OCI-LY7 (cell line): ENCODE measurements at places on chromosomes 5 and 9. TPM values are rescaled to one million over a fixed set of nuclear protein-coding genes. Genes with fewer than 3 reads are reported as not detected.

DNA sequence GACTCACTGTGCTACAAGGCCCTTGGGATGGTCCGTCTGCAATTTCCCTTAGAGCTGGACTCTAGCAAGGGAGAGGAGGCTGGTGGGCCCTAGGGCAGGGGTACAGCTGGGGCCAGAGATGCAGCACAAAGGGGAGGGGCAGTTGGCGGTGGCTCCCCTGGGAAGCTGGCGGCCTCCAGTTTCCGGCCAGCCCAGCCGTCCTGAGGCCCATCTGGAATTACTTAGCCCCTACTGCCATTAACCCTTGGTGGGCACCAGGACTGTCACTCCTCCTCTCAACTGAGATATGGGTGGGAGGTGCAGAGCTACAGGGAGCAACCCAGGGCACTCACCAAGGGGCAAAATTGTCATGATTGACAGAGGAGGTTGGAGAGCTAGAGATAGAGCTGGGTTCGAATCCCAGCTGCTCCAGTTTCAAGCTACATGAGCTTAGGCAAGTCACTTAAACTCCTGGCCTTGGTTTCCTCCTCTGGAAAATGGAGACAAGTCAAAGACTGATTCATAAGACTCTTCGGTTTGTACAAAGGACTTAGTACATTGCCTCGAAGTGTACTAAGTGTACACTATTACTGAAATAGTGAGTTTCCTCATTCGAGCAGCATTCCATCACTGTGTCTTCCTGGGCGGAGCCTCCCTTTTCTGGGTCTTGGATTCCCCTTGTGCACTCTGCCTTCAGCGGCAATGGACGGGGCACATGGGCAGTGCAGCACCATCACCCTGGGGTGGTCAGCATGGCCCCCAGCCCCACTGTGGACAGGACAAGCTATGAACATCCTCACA lies 2.7 kb upstream of the PDGFRB start:
- no peak for DNase-seq

DNA sequence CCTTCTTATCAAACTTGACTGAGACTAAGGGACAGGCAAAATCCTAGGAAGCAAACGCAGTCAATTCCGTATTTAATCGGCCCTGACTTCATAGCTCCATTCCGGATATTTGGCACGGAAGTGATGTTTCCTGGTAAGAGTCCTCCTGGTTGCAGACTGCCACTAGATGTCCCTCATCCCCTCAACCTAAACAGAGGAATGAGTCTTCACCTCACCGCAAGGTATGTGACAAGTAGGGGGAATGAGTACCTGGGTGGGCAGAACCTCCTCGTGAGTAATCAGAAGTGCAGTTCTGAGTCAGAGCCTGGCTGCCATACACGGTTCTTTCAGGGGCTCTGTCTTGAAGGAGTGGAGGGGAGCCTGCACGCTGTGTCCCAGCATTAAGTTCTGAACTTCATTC lies 173.6 kb downstream of the MUSK start:
- no peak for DNase-seq

GRCh38 chr5:39187831-39188731 lies 31.3 kb downstream of the FYB1 start:
- no peak for DNase-seq

DNA sequence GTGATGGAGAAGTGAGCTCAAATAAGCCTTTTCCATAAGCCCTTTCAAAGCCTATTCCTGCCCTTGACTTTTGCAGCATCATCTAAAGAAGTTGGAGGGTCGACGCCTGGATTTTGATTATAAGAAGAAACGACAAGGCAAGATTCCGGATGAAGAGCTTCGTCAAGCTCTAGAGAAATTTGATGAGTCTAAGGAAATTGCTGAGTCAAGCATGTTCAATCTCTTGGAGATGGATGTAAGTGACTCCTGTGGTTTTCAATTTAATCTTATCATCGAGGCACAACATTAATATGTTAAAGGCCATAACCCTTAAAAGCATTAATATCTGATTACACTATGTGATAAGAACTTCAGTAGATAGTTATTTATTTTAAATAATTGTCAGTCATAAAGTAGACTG lies 210.4 kb downstream of the SH3GL2 start:
- DNase-seq: no peak

ITGA1 gene
- total RNA-seq: not detected in 2 replicates

TNC gene
- total RNA-seq: not detected in 2 replicates
